NCI-H1092 (cell line): ENCODE measurements at places on chromosomes 6 and 20.

DNA sequence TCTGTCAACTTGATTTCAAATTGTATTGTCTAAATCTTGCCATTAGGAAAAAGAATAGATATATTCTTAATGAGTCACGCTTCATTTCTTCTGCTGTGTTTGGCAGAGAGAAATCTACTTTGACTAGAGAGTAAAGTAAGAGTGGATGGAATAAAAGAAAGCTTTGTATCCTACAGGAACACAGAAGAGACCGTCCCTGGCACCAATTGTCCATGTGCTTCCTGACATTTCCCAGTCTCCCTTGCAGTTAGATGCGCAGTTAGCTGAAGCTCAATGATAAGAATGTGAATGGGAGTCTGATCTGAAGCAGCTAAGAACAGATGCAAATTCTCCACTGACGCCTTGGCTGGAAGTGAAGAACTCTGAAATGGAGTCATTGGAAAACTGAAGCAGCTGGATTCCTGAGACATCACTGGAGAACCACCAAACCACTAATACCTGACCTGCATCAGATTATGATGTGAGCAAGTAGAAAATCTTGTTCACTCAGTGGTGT is 528.2 kb upstream of the MARCKS start:
- no peak for DNase-seq

- DNase-seq = no peak
These were observed 4.6 kb upstream of the IER3 start for GRCh38 chr6:30748851-30749540.

DNA sequence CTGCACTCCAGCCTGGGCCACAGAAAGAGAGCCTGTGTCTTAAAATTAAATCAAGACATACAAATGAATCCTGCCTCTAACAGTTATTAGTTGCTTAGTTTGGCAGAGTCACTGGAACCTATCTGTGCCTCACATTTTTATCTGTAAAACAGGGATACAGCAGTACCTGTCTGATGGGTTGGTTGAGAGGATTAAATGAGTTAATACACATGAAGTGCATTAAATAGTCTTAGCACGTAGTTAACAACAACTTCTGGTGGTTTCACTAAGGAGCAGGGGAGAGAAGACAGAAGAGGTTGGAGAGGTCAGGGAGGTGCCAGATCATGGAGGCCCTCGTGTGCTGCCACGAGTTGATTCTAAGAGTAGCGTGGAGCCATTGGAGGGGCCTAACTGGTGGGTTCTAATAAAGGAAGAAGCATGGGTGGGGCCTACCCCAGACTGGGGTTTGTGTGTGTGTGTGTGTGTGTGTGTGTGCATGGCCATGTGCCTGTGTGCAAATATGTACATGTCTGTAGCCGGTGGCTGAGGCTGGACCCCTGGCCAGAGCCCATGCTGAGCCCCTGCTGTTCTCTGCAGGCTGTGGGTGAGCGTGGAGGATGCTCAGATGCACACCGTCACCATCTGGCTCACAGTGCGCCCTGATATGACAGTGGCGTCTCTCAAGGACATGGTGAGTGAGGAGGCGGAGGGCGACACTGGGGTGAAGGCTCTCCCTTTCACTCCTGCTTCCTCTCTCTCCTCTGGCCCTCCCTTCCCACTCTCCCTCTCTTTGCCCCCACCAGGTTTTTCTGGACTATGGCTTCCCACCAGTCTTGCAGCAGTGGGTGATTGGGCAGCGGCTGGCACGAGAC is 9.1 kb downstream of the RBCK1 start:
- no peak for DNase-seq

GRCh38 chr20:2004171-2004570 is 10.3 kb upstream of the PDYN start:
- no peak for DNase-seq

DNA sequence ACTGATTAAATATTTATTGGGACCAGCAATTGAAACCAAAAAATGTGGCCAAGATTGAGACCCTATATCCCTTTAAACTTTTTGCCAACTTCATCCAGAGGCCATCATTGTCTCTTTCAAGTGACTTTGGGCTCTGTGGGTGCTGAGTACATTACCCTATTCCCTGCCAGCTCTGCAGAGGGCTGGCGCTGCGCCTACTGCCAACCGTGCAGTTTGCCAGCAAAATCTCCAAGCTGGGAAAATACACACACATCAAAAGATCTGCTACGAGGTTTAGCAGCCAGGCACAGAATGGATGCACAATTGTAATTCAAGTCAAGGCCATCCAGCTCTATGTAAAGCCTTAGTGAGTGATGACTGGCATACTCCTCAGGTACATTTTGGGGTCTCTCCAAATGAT is 125.0 kb downstream of the CBLN4 start:
- DNase-seq = no peak

GRCh38 chr6:91497770-91498169 is 910.9 kb upstream of the MAP3K7 start:
- no peak for DNase-seq

- DNase-seq = peak; percentile 66
These were observed 22.3 kb downstream of the MARCKS start for GRCh38 chr6:113879186-113880096.

- no peak for DNase-seq
These were observed 113.1 kb downstream of the JAG1 start for GRCh38 chr20:10560686-10561085.

DNA sequence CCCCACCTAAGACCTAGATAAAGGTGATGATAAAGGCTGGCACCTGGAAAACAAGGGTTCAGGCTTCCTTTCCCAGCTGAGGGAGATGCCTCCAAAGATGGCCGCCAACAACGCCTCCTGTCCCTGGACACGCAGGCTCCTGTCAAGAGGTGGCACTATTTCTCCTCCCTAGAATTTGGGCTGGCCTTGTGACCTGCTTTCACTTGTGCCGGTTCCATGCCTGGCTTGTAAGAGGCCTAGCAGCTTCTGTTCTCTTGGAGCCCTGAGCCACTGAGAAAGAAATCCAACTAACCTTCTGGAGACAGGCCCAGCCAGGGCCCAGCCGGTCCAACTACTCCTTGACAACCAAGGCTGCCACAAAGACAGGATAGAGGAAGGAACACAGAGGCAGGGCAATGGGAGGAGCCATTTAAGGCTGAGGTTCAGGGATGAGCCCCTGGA is 60.2 kb upstream of the RALY start:
- DNase-seq = peak; percentile 54

DNA sequence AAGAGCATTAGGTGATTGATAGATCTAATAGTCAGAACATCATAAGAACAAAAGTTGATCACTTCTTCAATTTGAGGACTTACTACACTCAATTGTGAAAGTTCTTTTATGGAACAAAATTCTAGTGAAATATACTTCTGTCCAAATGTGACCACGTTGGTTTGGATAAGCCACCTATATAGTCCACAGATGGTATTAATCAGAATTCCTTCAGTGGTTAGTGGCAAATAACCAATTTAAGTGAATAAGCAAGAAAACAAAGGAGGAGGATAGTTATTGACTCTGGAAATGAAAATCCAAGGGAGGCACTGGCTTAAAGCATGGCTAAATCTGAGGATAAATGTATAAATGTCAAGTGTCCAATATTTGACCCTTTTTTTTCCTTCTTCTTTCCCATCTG is 268.5 kb upstream of the MARCKS start:
- no peak for DNase-seq

GRCh38 chr20:11452326-11452725 is 465.4 kb upstream of the BTBD3 start:
- DNase-seq = no peak

GRCh38 chr20:52340036-52340634 is 148.6 kb upstream of the ZFP64 start:
- DNase-seq = no peak

DNA sequence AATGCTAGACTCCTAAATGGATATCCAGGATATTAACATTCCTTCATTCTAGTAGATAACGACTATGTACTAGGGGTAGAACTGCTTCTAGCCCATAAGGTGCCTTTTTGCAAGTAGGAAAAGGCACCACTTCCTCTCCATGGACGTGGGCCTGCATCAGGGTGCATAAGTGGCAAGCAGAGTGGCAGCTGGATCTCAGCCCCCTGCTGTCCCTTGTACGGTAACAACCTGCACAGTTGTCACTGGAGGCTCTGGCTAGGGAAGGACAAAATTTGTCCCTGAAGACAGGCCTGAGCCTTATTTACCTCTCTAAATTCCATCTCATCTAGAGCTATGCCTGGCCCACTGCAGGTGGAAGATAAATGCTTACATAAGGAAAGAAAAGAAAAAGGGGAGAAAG is 42.5 kb upstream of the SAYSD1 start:
- DNase-seq = no peak

DNA sequence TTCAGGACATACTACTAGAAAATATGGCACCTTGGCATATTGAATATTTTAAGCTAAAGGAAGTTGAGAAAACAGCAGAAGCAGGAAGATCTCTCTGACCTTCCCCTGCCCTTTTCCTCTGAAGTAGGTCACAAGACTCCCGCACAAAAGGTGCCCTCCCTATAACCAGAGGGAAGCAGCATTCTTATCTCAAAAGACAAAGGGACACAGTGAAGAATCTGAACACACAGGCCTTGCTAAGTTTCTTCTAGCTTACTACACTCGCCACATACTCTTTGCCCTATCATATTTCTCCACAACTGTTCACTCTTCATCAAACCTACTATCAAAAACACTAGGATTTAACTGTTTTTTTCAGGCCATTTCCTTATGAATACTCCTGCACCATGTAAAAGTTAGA is 151.2 kb downstream of the ELOVL4 start:
- DNase-seq = no peak

DNA sequence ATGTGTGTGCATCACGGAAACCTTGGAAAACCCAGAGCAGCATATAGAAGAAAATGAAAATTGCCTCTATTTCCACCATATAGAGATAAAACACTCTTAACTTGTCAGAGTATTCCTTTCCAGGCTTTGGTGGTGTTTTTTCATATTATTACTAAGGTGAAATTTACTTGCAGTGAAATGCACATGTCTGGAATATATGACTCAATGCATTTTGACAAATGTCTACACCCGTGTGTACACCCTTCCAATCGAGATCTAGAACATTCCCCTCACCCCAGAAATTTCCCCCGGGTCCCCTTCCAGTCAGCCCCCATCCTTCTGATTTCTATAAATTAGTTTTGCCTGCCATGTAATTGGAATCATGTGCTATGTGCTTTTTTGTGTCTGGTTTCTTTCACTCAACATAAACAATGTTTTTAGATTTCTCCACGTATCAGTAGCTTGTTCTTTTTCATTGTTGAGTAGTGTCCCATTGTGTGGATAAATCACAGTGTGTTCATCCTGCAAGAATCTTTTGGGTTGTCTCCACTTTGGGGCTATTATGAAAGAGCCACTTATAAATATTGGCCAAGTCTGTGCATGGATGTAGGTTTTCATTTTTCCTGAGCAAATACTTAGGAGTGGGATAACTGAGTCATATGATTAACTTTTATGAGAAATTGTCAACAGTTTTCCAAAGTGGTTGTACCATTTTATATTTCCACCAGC is 19.9 kb upstream of the PREX1 start:
- DNase-seq = no peak

GRCh38 chr6:161354276-161354840 is 80.5 kb upstream of the AGPAT4 start:
- no peak for DNase-seq

- no peak for DNase-seq
These were observed 312.1 kb upstream of the DEFB112 start for GRCh38 chr6:50361641-50362331.

GRCh38 chr6:42693725-42694323 is 28.6 kb downstream of the PRPH2 start:
- no peak for DNase-seq

GRCh38 chr6:37528541-37528940 is 28.8 kb upstream of the CCDC167 start:
- DNase-seq = no peak

DNA sequence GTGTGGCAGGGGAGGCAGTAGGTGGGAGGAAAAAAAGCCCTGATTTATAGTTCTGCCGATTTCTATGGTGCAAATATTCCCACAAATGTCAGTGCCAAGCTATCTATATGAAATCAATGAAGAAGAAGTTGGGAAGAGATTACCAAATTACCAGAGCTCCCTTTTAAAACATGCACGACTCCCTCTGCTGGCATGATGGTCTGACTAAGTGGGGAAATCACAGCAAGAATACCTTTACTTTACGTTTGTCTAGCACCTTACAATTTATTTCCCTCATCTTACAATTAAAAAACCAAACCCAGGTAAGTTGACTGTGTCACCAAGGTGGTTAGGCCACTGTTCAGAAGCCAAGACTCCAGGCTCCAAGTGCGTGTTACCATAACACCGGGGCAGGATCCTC is 55.6 kb downstream of the AGPAT4 start:
- no peak for DNase-seq

GRCh38 chr6:78489874-78490273 is 377.5 kb upstream of the IRAK1BP1 start:
- no peak for DNase-seq

DNA sequence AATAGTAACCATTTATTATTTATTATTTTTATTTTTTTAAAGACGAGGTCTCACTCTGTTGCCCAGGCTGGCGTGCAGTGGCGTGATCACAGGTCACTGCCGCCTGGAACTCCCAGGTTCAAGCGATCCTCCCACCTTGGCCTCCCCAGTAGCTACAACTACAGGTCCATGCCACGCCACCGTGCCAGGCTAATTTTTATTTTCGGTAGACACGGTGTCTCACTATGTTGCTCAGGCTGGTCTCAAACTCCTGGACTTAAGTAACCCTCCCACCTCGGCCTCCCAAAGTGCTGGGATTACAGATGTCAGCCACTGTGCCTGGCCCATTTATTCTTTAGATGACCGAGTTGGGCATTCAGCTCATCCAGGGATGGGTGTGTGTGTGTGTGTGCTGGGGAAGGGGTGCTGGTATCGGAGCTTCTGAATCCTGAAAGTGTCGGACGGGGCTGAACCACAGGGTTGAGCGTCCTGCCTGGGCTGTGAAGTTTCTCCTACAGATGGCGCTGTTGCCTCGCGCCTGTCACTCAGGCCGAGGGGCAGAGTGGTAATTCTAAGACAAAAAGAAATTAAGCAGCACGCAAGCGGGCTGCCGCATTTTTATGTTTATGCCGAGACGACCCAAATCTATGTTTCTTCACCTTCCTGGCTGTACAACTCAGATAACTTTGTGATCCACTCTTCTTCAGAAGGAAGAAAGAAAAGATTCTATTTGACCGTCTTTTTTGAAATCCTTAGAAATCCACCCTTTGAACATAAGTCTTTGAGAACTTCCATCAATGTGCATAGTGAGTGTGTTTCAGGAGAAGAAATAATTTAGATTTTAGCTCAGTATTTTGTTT is 252.8 kb downstream of the CDH26 start:
- peak; percentile 18 for DNase-seq

DNA sequence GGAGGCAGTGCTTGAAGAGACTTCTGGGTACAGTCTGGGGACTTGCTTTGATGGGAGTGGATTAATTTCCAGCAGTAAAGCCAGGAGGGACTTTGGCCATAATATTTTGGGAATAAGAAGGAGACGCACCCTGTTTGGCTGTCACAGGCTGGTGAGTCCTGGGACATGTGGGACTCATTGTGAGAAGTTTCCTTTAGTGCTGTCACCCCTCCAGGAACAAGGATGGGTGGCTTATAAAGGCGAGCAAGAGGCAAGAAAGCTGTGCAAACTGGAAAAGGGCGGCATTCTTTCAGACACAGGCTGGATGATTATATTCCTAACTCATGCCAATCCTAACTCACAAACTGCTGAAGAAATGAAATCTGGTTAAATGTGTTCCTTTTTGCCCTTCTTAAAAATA is 77.5 kb upstream of the KCNK16 start:
- DNase-seq = no peak

GRCh38 chr20:63023071-63023935 is 16.5 kb upstream of the BHLHE23 start:
- no peak for DNase-seq
